GM23248 (cell line): ENCODE measurements at places on chromosomes 2 and 18. TPM values are rescaled to one million over a fixed set of nuclear protein-coding genes. Genes with fewer than 3 reads are reported as not detected.

ADGRF3 gene
- 0.15 and 0.24 TPM in 2 replicates for polyA plus RNA-seq

DNA sequence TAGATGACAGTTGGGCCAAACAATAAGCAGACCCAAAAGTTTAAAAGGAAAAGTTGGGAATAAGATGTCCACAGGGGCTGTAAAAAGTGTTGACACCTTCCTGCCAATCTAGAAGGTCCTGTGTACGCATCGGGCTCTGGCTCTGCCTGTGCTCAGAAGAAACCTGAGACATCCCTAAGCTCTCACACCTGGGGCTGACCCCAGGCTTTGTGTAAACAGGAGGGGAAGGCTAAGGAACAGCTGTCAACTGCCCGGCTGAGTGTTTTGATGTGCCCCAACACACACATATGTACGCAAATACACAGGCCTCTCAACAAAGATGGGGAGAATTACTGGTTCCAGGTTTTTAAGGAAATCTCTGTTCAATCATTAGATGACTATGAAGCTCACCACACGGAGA lies 59.5 kb downstream of the TMEM131 start:
- H3K36me3 ChIP-seq, result no peaks in the 10 kb centered on the region
- no peak overlapping the region for H3K4me3 ChIP-seq
- H3K27ac ChIP-seq, result no peak overlapping the region
- no peak for DNase-seq
- peaks cover 22% of the 10 kb centered on the region for H3K4me1 ChIP-seq

SP100 gene
- 108 TPM in 2 replicates for polyA plus RNA-seq

CYP27C1 gene
- polyA plus RNA-seq, result 0.70 and 0.73 TPM in 2 replicates

- H3K27ac ChIP-seq, result peak overlapping the region; percentile 33; the same call in 1 of the 2 replicates
- no peak overlapping the region for H3K4me3 ChIP-seq
- H3K27me3 ChIP-seq, result no peaks in the 10 kb centered on the region
- H3K36me3 ChIP-seq, result no peaks in the 10 kb centered on the region
- peak; percentile 41 for DNase-seq
These were observed 4.6 kb downstream of the TTR start for GRCh38 chr18:31596081-31596872.

FIGLA gene
- not detected in 2 replicates for polyA plus RNA-seq
